ENCODE measurements at places on chromosomes 4 and X.

- DNase-seq = no peak
Measured at GRCh38 chr4:147477439-147477838, 3.5 kb upstream of the EDNRA start.

DNA sequence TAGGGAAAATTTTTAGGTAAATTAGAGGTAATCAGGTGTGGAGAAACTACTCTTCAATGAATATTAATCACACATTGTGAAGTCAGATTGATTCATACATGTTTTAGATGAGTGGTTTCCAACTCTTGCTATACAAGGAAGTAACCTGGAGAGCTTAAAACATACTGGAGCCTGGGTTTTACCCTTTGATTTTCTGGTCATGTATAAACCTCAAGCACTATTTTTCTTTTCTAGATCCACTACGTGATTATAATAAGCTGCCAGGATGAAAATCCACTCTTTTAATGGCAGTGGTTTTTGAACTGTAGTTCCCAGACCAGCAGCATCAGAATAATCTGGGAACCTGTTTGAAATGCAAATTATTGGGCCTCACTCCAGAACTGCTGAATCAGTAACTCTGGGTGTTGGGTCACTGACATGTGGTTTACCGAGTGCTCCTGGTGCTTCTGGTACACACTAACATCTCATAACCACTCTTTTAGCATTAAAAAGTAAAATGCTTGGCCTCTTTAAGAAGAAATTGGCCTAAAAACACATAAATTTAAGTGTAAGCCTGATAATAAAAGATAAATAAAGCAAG lies 63.4 kb downstream of the DCAF12L1 start:
- no peak for DNase-seq

GRCh38 chr4:185079271-185079905 lies 61.1 kb downstream of the HELT start:
- DNase-seq = no peak

GRCh38 chr4:33296876-33297455 lies 2576.8 kb downstream of the PCDH7 start:
- DNase-seq = no peak

- no peak for DNase-seq
Measured at GRCh38 chr4:182391111-182391684, 148.0 kb downstream of the TENM3 start.

Measured in effector memory CD4-positive, alpha-beta T cell (primary cell).